ENCODE measurements at places on chromosomes 7 and 10.
A peak's percentile ranks its signal among the peaks of the same experiment; 100 is the strongest.

DNA sequence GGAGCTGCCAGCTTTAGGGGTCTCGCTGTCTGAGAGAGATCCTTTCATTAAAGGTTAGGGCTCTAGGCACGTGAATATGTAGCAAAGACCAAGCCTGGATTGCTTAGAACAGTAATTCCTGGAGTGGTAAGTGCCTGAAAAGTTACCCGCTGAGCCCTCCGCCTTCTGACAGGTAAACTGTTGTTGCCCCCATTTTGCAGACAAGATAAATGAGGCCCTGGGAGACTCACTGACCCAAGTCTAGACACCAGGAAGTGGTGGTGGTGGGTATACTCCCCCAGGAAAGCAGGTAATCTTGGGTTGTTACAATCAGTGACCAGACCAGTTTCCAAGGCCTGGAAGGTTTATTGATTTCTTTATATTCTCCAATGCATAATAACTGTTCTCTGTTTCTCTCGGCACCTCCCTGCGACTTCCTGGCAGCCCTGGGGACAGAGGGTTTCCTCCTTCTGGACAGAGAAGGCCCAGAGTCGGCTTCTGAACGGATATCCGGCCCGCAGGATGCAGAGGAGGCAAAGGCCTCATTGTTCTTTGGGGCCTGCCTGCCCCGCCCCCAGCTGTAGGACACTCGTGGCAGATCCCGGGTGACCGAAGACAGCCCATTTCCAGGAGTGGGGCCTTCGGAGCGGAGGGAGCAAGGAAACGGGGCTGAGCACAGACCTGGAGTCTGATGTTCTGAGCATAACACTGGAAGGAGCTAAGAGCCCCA lies 1.3 kb upstream of the GRK5 start:
- DNase-seq: no peak

DNA sequence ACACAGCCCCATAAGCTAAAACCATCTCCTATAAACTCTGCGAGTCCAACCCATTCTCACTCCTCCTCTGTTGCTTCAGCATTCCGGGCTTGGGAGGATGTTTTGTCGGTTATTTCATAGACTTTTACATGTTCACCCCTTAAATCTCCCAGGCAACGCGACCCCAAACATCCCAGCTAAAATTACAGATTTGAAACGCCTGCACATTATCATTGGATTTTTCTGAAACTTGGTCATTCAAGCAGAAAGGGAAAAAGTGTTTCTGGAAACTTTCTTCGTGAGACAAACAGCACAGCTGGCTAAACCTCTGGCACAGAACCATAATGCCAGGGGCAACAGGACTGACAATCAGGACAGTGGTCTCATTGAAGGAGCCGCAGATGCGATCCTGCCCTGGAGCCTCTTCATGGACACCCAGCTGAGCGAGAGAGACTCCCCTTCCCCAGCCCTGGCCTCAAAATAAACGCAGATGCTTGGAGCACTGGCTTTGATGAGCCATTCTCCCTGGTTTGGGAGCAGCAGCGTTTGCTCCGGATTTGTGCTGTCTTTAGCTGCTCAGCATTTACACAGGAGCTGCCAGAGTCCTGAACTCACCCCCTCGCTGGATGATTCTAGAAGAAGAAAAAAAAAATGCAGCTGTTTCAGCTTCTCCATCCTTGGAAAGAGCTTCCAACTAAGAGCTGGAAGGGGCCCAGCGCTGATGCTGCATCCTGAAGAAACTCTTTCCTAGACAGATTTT lies 30.1 kb downstream of the AFAP1L2 start:
- DNase-seq: no peak

GRCh38 chr10:13563481-13564445 lies 23.0 kb upstream of the PRPF18 start:
- DNase-seq: no peak

- no peak for DNase-seq
Measured at GRCh38 chr7:27614095-27614494, 48.6 kb downstream of the HIBADH start.

GRCh38 chr10:71354776-71355175 lies 35.7 kb downstream of the SLC29A3 start:
- no peak for DNase-seq

GRCh38 chr10:3942937-3943489 lies 158.0 kb upstream of the KLF6 start:
- no peak for DNase-seq

DNA sequence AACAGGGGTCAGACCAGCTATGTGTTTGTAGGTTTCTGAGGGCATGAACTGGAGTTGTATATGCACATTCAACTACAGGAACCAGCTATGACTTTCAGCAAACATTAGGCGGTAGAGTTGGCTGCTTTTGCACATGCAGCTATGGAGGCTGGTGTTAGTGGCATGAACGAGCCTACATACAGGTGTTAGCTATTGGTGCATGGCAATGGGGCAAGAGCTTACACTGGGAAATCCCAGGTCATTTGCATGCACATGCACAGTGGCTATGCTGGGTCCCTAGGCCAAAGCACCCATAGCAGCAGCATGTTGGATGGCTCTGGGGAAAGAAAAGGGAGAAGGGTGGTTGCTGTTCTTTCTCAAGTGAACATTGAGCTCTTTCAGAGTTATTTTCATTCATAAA lies 1018.5 kb upstream of the PHF14 start:
- no peak for DNase-seq

GRCh38 chr10:101968940-101969321 lies 87.0 kb downstream of the ARMH3 start:
- DNase-seq: no peak

- DNase-seq: no peak
Measured at GRCh38 chr10:106347547-106347946, 817.0 kb downstream of the SORCS1 start.

GRCh38 chr7:16021851-16022250 lies 335.4 kb upstream of the MEOX2 start:
- DNase-seq: no peak

GRCh38 chr7:117673839-117674238 lies 194.0 kb downstream of the CFTR start:
- no peak for DNase-seq

- DNase-seq: no peak
Measured at GRCh38 chr10:113420733-113421675, 131.8 kb upstream of the HABP2 start.

- DNase-seq: no peak
Measured at GRCh38 chr7:43135129-43135528, 22.7 kb downstream of the HECW1 start.

GRCh38 chr7:8052824-8053223 lies 84.2 kb downstream of the GLCCI1 start:
- no peak for DNase-seq

DNA sequence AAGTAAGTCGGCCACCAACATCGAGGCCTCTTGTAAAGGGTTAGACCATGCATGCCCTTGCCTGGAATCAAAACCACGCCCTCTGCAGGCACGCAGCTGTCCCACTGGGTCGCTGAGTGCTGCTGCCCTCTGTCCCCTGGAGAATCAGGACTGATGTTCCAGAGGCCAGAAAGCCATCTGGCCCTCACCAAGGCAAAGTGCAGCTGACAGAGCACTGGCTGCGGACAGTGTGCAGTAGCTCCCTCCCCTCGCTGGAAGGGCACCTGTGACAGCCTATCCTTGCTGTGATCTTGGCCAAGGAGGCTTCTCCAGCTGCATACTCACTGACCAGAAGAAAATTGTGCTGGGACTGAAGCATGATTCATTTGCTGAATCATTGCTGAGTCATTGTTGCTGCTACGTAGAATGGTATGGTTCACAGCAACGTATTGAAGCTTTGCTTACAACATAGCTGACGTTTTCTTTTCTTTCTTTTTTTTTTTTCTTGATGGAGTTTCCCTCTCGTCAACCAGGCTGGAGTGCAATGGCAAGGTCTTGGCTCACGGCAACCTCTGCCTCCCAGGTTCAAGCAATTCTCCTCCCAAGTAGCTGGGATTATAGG lies 30.4 kb downstream of the DDC start:
- peak; percentile 96 for DNase-seq

- DNase-seq: no peak
Measured at GRCh38 chr10:124476043-124476725, 14.6 kb downstream of the LHPP start.

DNA sequence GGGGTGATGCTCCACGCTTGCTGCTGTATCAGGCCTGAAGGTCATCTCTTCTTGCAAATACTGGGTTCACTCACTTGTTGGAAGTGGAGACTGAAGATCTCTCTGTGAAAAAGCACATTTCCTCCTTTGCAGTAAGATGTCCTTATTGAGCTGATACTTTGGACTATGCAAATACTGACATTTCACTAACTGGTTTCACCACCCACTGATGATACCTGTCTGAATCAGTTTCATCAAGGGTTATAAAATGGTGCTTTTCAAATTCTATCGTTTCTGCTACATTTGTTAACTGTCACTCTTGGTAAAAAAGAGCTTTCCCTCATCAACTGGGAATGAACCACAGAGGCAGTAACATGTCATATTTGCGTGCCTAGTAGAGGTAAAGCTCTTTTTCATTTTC lies 35.5 kb downstream of the RAB19 start:
- DNase-seq: no peak

- DNase-seq: no peak
Measured at GRCh38 chr7:74258639-74259038, 4.4 kb upstream of the RFC2 start.

DNA sequence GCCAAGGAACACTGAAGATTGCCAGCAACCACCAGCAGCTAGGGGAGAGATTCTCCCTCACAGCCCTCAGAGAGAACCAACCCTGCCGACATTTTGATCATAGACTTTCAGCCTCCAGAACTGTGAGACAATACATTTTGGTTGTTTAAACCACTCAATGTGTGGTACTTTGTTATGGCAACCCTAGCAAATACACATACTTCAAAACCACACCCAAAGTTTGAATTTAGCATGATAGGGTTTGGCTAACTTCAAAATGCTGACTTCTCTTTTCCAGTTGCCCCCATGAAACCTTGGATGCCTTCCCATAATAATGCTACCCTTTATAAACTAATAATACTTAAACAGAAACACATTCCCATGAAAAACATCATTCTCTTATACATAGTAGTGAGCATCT lies 149.8 kb downstream of the DGKI start:
- no peak for DNase-seq

- no peak for DNase-seq
Measured at GRCh38 chr10:3647074-3647473, 137.9 kb downstream of the KLF6 start.

DNA sequence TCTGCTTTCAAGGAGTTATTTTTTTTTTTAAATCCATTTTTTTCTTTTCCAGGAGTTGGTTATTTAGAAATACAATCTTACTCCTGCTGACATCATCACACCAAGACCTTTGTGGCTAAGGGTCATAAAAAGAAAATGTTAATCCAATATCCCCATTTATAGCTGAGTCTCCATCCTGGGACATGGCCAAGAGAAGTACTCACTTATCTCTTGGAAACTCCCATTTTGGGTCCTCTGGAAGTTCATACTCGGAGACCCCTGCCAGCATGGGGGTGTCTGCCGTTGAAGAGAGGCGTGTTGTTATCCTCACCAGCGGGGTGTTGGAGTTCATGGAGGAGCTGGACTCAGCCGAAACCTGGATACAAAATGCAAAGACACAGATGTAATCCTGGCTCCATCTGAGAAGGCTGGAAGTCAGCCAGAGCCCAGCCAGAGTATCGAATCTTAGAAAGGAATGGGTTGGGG lies 94.6 kb downstream of the FGFR2 start:
- no peak for DNase-seq

GRCh38 chr7:141268614-141269013 lies 194.8 kb downstream of the TMEM178B start:
- no peak for DNase-seq

DNA sequence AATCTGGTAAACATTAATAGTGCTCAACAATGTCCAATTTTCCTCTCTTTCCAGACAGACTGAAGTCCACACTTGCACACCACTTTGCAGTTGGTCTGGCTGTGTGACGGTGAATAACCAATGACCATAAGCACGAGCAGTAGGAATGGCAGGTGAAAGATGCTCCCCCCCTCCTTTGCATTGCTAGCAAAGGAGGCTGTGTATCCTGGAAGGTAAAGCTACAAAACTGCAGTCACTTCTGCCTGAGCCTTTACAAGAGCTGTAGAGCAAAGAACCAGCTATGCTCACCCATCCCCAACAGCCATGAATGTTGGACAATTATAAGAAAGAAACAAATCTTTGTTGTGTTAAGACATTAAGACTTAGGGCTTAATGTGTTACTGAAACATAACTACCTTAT lies 178.0 kb downstream of the IPMK start:
- no peak for DNase-seq

GRCh38 chr7:53531-53930 lies 138.8 kb upstream of the FAM20C start:
- no peak for DNase-seq

- no peak for DNase-seq
Measured at GRCh38 chr7:158445421-158446175, 142.0 kb downstream of the PTPRN2 start.

- no peak for DNase-seq
Measured at GRCh38 chr10:129126982-129127381, 340.1 kb upstream of the MGMT start.

- no peak for DNase-seq
Measured at GRCh38 chr7:24555719-24556118, 17.5 kb upstream of the PALS2 start.

DNA sequence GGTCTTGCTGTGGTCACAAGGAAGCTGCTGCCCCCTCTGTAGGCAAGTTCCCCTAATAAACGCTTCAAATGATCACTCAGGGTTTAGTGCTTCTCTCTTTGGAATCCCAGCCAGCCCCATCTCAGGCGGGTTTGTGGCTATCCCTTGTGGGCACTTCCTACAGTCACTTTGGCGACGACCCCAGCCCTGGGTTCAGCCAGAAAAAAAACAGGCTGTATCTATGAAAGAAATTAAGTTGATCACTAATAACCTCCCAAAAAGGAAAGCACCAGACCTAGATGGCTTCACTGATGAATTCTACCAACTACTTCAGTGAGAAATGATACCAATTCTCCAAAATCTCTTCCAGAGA lies 208.2 kb downstream of the MAD1L1 start:
- no peak for DNase-seq

All from AG04449 (cell line).